Hematopoietic multipotent progenitor cell treated with erythropoietin and hydrocortisone succinate and interleukin-3 and kit ligand, for 6 days (in vitro differentiated cells): ENCODE measurements at places on chromosomes 2 and 18.
A peak's percentile ranks its signal among the peaks of the same experiment; 100 is the strongest.

GRCh38 chr2:239590995-239591915 lies 190.4 kb upstream of the HDAC4 start:
- no peak for DNase-seq

GRCh38 chr2:229422063-229422462 lies 151.0 kb upstream of the PID1 start:
- no peak for DNase-seq

DNA sequence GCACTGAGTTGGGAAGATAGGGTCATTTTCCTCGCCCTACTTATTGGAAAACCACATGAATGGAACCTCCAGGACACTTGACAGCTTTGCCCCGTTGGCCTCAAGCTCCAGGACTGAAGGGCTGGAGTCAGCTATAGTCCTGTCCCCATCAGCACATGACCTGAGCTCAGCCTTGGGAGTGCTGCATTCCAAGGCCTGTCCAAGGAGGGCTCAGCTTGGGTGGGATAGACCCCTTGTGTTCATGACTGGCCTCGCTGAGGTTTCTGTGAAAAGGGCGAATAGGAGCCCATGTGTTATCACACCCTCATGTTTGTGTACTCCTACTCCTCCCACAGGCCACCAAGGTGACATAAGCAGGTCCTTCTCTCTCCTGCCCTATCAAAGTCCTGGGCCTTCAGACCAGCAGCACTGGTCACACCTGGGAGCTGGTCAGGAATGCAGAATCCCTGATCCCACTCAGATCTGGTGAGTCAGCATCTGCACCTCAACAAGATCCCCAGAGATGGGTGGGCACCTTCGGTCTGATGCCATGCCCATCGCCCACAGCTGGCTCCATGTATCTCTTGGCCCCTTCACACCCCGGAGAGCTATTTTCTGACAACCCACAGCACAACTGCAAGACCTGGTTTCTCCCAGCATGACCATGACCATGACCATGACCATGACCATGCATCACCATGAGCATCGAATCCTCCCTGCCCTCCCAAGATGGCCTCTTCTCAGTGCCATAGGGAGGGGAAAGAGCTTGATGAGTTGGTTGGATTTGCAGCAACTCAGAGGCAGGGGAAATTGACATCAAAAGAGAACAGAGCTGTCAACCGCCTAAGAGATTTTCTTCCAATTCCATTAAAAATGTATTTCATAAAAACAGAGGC lies 83.0 kb upstream of the RAB6C start:
- DNase-seq = no peak

- no peak for DNase-seq
Measured at GRCh38 chr2:160165996-160166395, 34.1 kb downstream of the ITGB6 start.

- DNase-seq = no peak
Measured at GRCh38 chr18:8232791-8233190, 376.4 kb upstream of the RAB12 start.

GRCh38 chr18:69999656-70000055 lies 52.0 kb upstream of the CD226 start:
- DNase-seq = no peak

DNA sequence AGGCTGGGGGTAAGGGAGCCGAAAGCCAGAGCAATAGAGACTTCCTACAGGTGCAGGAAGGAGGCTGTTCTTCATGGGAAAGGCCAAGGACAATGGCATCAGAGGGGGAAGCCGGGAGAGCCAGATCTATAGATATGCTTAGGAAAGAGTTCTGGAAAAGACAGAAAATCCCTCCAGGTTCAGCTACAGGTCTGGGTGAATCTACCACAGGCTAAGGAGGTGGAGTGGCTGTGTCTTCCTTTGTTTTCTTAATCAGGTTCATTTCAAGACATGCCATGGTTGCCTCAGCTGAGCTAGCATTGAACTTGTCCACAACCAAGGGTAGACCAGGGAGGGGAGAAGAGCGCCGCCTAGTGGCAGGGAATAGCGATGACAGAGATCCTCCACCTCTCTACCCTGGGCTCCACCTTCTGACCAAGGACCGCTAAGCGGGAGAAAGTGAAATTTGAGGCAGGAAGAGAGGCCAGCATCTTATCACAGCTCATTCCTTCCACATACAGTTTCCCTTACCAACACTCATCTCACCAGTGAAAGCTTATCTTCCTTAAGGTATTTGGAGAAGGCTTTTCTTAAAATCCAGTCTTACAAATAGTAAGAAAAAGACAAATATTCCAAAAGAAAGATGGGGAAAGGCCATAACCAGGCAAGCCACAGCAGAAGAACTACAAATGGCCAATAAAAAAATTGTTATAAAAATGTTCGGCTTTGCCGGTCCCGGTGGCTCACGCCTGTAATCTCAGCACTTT lies 74.2 kb downstream of the VIT start:
- DNase-seq = peak; percentile 68

GRCh38 chr2:217703999-217704398 lies 298.8 kb downstream of the TNS1 start:
- DNase-seq = no peak

DNA sequence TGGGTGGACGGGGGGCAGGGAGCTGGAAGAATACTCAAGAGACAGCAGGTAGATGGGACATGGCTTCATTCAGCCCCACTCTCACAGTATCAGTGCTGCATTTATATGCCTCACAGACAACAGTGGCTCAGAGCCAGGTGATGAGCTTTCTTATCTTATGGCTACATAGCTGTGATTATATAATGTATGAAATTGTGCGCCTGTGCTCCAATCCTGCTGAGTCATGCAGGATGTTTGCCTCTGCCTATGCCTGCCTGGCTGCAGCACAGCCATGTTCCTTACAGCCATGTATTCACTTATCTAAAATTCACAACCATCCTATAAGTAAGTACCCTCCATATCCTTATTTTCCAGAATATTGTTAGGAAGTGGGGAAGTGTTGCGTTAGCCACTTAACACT lies 37.7 kb upstream of the RNF103 start:
- peak; percentile 52 for DNase-seq

DNA sequence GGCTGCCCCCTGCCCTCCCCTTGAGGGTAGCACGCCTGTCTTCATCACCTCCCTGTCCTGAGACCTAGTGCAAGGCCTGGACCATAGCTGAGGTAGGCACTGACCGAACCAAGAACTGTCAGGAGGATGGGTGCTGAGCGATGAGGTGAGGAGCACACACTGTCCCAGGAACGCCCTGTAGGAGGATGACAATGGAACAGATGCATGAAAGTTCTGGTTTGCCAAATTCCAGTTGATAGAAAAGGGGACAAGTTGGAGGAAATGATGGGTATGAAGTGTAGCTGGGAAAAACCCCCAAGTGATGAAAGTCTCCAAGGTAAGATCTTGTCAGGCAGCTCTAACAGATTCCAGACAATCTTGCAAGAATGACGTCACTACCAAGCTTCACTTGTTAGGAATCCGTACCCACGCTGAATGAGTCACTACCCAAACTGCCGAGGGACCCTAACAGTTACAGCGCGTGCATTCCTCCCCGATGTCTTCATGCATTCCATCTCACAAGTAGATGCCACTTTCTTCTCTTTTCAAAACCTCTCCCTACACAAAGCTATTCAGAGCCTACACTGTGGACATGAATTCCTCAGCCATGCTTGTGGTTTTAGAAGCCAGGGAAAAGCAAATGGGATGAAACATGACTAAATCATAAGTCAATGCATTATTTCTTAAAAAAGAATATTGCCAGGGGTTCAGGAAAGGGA lies 27.6 kb downstream of the MRPL33 start:
- DNase-seq = no peak

- peak; percentile 86 for DNase-seq
Measured at GRCh38 chr2:96528006-96528699, 8.4 kb upstream of the ARID5A start.

DNA sequence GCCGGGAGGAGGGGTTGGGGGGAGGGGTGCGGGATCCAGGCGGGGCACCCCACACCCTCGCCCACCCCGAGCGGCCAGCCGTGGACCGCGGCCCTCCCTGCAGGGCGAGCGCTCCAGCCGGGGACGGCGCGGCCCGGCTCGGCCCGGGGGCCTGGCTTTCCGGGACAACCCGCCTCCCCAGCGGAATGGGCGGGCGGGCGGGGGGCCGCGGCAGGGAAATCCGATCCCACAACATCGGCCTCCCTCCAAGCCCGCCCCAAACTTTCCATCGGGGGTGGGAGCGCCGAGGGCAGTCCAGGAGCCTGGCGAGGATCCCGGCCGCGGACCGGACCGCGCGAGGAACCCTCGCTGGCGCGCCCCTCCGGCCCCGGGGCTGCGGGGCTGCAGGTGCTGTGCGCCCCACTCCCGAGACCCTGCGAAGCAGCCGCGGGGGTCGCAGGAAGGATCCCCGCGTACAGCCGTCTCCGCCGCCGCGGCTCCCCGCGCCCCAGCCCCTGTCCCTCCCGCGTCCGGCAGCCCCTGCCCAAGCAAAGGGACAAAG lies 529 bp downstream of the SEMA4C start:
- no peak for DNase-seq

DNA sequence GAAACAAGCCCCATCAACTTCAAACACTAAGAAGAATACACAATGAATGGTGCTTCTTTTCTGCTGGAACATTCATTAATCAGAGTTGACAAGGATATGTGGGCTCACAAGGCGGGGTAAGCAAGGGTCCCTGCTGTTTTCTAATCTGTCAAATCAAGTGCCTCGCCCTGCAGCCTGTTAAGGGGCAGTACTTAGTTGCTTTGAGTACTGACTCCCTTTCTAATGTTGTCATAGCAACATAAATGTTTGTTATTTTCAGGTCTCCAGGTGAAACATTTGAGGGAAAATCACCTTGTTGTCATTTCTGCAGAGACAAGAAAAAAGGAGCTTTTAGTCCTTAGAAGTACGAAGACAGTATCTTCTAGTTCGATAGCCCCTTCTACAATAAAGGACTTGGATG lies 284.7 kb upstream of the PKDCC start:
- DNase-seq = no peak

GRCh38 chr2:159617100-159617499 lies 752 bp upstream of the BAZ2B start:
- DNase-seq = no peak

- DNase-seq = no peak
Measured at GRCh38 chr2:175855794-175856453, 146.1 kb downstream of the LNPK start.

GRCh38 chr2:23756593-23757292 lies 170.2 kb downstream of the ATAD2B start:
- no peak for DNase-seq

DNA sequence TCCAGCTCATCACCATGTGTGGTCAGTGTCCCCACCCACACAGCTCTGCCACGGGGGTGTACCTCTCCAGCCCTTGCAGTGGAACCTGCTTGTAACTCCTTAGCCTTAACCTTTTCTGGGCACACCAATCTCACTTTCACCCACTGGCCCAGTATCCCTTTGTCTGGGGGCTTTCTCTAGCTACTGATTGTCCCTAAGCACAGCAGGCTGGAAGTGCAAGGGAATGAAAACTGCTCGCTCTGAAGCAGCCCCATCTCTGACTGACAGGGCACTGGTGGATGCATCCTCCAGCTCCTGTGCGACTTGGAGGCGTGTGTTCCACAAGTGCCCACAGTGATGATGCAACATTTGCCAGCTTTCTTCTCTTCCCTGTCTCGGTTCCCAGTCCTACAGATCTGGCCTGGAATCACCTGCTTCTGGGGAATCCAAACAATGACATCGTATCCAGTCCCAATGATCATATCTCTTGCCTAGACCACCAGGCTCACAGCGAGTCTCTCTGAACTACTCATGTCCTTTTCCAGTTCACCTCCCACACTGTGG lies 33.6 kb downstream of the SCTR start:
- DNase-seq = no peak

DNA sequence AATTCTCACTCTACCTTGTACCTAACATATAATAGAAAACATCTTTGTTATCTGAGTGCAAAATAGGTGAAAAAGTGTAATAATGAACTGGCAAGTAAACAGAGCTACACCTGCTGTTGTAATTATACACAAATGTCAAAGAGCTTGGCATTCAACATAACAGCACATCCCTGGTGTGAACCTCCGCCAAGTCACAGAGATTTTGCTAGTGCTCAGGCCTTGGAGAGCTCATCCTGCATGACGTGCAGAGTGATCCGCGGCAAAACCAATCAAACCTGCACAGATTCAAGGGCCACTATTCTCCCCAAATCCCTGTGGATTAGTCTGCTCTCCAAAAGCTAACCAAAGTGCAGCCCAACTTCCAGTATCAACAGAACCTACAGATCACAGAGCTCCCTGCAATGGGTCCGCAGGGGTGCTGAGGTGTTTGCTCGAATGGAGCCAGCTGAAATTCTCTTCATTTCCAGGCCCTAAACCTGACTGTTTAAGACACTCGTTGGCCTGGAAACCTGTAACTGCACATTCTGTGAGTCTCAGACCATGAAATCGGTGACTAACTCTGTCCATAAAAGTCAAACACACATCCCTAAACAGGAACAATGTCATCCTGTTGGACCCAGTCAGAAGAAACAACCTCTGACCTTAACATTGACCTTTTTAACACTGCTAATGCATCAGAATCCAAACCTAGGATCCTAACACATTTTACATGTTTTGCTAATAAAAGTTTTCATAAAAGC lies 111.8 kb downstream of the EPB41L3 start:
- no peak for DNase-seq

DNA sequence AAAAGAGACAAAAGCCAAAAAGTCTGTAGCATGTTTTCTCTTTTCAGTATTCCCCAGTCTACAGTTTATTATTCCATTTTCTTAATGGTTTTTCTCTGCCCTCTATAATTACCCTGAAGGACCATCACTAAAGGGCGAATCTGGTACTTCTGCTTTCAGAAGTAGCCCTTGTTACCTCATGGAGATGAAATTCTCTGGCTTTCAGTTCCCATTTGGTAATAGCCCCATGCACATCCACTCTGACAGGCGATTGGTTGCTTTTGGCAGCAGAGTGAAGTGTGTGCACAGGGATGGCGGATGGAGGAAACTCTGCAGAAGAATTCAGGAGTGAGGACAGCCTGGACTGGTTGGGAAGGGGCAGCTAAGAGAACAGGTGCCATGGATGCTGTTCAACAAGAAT lies 66.3 kb upstream of the NABP1 start:
- no peak for DNase-seq

- peak; percentile 70 for DNase-seq
Measured at GRCh38 chr2:155377266-155377680, 678.8 kb downstream of the KCNJ3 start.

DNA sequence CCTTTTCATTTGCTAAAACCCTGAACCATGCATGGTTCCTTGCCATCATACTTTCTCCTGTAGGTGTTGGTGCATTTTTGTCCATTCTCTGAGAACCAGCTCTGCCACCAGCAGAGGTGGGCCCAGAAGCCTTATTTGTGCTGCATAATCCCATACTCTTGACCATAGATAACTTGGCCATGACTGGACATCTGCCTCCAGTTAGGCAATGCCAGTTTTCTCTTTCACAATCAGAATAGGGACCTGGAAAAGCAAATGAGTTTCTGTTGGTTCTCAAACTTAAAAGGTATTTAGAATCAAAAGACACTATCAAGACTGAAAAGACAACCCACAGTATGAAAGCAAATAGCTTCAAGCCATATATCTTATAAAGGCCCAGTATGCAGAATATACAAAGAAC lies 167.3 kb downstream of the MAIP1 start:
- no peak for DNase-seq

- DNase-seq = no peak
Measured at GRCh38 chr2:33020883-33021282, 74.1 kb downstream of the LTBP1 start.
